ENCODE measurements at places on chromosomes 12 and 14.

GRCh38 chr12:6056406-6057240, 67.8 kb downstream of the VWF start:
- DNase-seq = no peak

DNA sequence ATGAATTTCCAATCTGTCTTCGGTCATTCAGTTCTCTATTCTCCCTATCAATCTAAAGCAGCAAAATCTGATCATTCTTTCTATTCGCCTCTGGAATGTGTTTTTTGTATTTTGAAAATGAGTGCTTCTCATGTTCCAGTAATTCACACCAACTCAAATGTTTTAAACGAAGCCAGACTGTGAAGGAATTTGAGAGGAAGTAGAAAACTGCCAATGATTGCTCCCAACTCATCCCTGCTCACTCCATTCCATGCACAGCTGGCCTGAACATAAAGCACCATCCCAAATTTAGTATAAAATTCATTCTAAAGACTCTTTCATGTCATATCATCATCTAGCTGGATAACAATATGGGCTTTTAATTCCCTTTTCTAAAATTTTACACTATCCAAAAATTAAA, 123.8 kb downstream of the DUSP6 start:
- DNase-seq = no peak

GRCh38 chr12:46608431-46609272, 217.1 kb downstream of the SLC38A4 start:
- no peak for DNase-seq

- DNase-seq = no peak
Measured at GRCh38 chr14:88229428-88229827, 93.6 kb downstream of the KCNK10 start.

DNA sequence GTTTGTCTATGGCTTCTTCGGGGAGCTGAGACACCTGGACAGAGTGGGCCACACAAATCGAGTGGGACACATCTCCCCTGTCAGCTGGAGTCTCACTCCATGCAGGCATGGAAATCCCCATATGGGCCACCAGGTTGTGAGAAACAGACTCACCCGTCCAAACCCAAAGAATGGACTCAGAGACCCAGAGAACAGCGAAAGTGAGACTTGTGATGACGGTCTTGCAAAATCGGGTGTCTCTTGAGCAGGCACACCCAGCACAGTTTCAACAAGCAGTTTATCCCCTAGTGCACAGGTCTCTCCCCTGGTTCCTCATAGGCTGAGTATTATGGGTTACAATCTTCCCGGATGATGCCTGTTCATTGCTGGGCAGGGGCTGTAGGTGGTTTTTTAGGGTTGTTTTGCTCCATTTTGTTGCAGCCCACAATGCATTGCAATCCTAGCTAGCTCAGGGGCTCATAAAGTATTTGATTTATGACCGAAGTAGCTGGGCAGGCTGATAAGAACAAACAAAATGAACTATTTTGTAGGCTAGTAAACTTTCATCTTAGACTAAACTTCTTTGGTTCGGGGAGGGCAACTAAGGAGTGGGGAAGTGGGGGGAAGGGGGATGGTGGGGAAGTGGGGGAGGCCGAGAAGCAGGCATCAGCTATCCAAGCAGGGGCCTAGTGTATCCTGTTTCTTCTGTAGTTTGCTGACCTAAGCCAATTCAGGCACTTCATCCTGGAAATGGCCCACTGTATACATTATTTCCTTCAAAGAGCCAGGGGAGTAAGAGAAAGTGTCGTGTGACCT, 45.3 kb downstream of the IQSEC3 start:
- DNase-seq = no peak

GRCh38 chr12:52256584-52256935, 17.9 kb upstream of the KRT86 start:
- no peak for DNase-seq

GRCh38 chr12:79397609-79398008, 293.2 kb downstream of the PAWR start:
- DNase-seq = no peak

DNA sequence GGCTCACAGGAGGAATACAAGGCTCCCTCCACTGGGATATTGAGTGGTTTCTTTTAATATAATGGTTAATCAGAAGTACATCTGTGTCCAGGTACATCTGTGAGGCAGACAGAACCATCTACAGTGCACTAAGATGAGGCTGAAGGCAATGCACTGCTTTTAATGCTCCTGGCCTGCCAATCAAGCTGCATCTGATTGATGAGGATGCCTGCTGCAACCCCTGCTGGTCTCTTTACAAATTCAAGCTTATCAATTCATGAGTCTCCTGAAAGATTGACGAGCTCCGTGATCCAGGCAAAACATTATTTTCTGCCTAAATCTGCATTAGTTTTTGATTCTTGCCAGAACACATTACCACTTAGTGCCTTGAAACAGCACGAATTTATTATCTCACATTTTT, 1139.1 kb downstream of the AACS start:
- no peak for DNase-seq

All from NCI-H524 treated with DMSO at 0.1 percent for 48 hours (cell line).